ENCODE measurements at places on chromosomes 6 and 20.

DNA sequence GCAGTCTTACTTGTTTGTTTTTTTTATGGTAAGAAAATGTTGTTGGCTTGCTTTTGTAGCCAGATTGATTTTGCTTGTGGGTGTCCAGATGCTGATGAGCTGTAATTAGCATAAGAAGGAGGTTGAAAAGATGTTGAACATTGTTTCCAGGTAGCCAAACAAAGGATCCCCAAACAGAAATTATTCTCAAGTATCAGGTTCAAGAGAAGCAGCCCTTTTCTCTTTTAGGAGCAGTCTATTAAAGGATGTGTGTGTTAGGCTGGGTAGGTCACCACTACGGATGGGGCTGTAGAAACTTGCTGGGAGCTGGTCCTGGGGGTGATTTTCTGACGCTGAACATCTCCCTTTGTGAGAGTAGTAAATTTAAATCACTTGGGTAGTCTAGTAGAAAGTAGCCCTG is 86.9 kb upstream of the VSTM2L start:
- DNase-seq, result no peak

GRCh38 chr6:107564589-107564951 is 74.7 kb downstream of the SOBP start:
- DNase-seq, result no peak

- no peak for DNase-seq
Measured at GRCh38 chr6:72948153-72948552, 277.1 kb downstream of the KHDC1L start.

DNA sequence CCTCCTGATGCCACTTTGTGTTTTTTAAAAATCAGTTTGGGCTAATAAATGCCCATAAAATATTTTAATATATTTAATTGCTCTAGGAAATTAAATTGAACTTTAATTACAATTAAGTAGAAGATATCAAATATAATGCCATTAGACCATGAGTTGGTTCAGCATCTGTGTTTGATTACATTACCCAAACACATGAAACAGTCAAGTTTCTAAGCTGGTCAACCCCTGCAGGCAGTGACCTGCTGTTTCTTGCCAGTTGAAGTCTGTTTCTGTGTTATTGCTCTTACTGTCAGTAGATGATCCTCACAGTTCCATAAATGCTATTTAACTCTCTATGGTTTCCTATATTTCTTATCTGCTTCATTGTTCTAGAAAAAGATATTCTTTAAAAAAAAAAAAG is 9.7 kb upstream of the TENT5A start:
- DNase-seq, result no peak

DNA sequence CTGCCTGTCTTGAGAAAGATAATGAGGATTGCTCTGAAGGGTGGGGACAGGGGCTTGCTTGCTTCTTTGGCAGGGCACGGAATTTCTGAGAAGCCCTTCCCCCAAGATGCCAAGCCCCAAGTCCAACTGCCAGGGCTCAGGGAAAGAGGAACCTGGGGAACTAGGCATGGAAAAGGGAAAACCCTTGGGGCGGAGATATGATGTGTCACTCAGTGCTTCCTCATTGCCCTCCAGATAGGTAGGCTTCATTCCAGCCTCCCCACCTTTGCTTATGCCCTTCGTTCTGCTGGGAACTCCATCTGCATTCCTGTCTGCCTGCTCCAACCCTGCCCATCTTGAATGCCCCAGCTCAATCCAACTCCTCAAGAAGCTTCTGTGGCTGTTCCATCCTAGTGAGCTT is 61.2 kb downstream of the VEGFA start:
- no peak for DNase-seq
